ENCODE measurements at places on chromosomes 2 and 18. TPM values are rescaled to one million over a fixed set of nuclear protein-coding genes. Genes with fewer than 3 reads are reported as not detected.

MBOAT2 gene
- total RNA-seq, result 102 TPM

TUBA3E gene
- total RNA-seq, result not detected

TUBA4B gene
- not detected for total RNA-seq

UGT1A4 gene
- not detected for total RNA-seq

STAT4 gene
- 0.28 TPM for total RNA-seq

CRYBA2 gene
- not detected for total RNA-seq

TWIST2 gene
- total RNA-seq, result 14.7 TPM

All from IMR-90 (cell line).